ENCODE measurements at places on chromosomes 3 and 15.
A peak's percentile ranks its signal among the peaks of the same experiment; 100 is the strongest.

DNA sequence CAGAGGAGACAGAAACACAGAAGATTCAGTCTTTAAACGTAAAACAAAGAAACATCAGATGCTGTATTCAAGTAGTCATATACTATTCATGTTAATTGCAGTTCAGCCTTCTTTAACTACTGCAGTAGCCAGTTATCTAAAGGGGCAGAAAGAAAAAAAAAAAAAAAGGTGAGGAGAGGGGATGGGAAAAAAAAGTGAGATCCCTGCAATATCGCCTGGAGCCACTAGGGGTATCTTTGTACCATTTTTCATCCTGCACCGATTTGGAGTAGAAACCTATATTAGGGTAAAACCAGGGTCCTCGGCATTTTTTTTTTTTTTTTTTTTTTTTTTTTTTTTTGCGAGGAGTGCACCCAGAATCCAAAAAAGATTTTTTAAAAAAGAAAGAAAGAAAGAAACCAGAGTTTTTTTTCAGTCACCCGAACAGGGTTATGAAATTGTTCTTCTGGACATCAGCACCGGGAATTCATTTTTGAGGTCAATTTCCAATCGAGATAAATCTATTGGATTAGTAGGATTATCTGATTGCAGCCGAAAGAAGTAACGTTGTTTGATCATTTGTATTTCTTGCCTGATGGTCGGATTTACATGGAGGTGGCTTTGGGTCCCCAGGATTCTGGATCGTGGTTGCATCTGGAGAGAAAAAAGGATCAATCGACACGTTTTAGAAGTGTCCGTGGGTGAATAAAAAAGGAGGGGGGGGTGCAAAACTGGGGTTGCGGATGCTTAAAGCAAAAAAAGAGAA lies 186.7 kb downstream of the NLGN1 start:
- no peak for DNase-seq

DNA sequence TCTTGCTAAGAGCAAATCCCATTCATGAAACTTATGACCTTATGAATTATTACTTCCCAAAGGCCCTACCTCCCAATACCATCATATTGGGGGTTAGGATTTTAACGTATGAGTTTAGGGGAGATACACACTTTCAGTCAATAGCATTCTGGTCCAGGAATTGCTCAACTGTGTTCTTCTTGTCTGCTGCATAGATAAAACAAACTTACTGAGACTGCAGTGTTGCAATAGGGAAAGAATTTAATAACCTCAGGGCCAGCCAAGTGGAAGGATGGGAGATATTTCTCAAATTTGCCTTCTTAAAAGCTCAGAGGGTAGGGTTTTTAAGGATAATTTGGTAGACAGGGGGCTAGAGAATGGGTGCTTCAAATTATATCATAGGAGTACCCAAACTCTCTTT lies 625.8 kb downstream of the OTOL1 start:
- DNase-seq = no peak

DNA sequence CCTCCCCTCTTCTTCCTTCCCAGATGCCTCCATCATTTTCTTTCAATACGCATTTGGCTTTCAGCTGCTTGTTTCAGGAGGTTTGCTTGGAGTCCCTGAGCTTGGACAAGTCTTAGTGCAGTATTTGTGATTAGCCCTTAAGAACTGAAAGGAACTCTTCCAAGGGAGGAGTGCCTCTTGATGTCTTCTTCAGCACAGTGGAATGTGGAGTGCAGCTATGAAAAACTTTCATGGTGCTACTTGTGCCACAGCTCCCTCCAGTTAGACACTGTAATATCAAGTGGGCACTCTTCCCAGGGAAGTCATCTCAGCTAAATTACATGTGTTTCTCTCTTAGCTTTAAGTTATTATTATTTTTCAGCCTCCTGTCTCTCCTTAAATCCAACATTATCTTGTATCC lies 173.1 kb downstream of the NECTIN3 start:
- no peak for DNase-seq

DNA sequence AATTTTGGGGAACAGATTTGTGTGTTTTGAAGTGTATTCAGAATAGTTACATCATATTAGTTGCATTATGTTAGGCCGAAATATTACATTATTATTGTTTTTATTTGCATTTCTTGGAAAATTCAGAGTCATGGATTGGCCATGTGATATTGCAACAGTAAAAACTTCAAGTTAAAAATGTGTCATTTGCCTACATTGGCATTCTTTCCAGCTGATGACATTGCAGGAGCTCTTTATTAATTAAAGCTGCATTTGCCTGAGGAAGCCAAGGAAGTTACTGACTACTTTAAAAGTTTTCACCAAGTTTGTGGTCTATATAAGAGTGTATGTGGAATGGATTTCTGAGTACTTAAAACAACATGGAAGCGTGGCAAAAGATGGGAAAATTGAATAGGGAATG lies 726.4 kb upstream of the SGO1 start:
- DNase-seq = no peak

GRCh38 chr3:42443819-42444436 lies 33.5 kb upstream of the LYZL4 start:
- peak; percentile 91 for DNase-seq

GRCh38 chr3:156655819-156656550 lies 18.4 kb upstream of the TIPARP start:
- no peak for DNase-seq

GRCh38 chr3:32937331-32937730 lies 14.1 kb upstream of the CCR4 start:
- no peak for DNase-seq

DNA sequence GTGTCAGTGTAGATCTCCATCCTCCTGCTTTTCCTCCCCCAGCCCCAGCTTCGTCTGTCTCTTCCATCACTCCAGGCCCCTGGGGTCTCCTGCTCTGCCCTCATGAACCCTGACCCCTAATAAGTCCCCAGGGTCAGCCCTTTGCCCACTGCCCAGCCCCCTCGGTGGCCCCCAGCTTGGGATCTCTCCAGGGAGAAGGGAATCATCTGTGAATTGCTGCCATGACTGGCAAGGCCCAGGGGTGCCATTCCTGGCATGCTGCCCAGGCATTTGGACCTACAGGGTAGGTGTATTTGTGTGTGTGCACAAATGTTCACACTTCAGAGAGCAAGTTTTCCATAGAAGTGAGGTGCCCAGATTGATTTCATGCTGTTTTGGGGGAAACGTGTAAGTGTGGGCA lies 5.9 kb upstream of the TBC1D21 start:
- DNase-seq = no peak

DNA sequence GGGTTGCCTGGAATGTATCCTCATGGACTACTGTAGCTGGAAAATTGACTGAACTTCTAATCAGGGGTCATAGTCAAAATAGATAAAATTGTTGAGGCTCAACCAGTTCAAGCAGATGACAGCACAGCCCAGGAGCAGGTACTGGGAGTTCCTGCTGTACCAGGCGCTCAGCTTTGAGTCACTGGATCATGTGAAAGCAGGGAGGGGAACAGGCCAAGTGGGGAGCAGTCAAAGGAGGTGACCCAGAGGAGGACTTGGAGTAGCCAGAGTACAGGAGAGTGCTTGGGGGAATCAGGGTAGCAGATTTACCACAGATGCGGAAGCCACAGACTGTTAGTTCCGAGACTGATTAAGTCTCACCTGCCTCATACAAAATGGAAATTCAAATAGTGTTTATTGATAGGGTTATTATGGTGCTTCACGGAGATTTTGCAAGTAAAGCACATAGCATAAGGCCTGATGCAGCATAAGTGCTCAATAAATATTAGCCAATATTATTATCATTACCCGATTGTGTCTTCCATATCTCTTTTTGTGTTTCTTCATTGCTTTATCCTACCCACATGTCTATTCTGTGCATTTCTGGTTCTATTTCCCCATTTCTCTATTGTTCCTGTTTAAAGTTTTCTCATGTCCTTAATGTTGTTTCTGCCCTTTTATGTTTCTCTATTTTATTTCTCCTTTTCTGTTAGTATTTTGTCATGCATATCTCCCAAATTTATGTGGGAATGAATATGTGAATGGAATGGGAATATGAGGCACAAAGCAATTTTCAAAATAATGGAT lies 369.2 kb upstream of the MCTP2 start:
- DNase-seq = no peak

DNA sequence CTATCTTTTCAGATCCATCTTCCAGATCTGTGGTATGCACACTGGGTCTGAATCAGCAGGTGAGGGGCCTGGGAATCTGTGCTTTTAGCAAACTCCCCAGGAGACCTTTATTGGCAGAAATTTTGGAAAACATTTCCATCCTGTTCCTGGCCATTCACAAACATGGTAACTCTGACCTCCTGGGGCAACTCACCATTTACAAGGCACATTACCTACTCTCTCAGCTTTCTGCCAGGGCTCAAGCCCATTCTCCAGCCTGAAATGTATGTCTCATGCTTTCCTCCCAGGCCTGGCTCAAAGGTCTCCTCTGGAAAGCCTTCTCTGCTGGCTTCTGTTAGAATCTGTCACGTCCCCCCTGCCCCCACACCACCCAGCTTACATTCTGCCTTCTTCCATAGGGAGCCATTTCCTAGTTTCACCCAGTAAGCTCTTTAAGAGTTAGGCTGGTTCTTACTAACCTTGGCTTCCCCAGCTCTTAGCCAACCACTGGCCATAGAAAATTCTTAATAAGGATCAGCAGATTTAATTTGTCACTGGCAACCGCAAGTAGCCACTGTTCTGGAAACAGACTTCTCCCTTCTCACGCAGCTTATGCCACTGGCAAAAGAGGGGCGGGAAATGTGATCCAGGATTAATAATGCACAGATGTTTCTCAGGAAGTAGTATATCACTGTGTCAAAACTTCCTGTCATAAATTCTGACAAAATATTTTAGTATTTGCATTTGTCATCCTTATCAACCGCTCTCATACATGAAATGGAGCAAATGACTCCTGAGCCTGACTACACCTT lies 55.0 kb downstream of the RORA start:
- DNase-seq = no peak

DNA sequence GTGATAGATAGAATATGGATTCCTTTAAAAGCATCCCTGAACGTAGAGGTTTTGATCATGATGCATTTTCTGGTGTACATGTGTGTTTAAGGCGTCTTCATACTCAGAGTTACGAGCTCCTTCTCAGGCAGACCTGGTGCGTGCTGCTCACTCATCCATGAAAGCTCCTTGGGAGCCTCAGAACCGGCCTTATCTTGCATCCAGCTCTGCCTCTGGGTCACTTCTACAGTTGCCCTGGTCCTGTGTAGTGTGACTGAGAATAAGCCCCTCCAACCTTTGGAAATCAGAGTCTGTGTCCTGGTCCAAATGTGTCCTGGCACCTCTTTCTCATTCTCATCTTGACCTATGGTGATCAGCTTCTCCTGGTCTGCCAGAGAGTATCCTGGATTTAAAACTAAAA lies 17.3 kb upstream of the RARRES1 start:
- no peak for DNase-seq

- no peak for DNase-seq
Measured at GRCh38 chr3:71218508-71218907, 365.0 kb downstream of the FOXP1 start.

GRCh38 chr3:117666325-117666724 lies 956.7 kb downstream of the TUSC7 start:
- no peak for DNase-seq

GRCh38 chr15:81023483-81024264 lies 23.0 kb downstream of the TLNRD1 start:
- DNase-seq = peak; percentile 51

- no peak for DNase-seq
Measured at GRCh38 chr3:37701734-37702433, 159.8 kb upstream of the CTDSPL start.

DNA sequence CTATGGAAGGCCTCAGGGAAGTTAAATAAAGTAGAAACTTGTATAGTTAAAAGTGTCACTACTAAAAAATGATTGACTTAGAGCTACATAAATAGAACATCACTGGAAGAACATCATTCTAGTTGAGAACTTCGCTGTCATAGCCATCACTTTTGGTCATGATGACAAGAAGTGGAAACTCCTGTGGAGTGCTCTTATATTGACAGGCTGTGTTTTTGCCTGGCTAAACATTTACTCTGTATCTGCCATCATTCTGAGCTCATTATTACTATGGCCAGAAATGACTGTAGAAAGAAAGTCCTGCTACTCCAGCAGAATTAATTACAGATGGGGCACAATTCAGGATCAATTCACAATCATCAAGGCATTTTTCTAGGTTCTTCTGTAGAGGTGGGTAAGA lies 165.1 kb upstream of the GOLIM4 start:
- no peak for DNase-seq

DNA sequence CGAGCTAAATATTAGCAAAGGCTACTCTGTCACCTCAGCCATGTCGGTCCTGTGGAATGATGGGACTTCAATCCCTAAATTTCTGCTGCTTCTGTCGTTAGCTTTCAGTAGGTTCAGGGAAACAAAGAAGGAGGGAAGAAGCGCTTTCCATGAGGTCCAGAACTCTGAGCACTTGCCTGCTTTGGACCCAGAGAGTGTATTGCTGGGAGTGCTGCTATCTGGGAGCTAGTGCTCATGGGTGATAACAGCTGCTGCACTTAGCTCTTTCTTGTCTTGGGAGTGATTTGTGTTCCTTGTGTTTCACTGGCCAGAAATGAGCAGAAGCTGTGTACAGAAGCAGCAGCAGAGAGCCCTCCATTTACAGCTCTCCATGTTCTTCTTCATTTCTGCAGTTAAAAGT lies 369.8 kb downstream of the DIPK2A start:
- no peak for DNase-seq

GRCh38 chr3:33132019-33132360 lies 18.2 kb downstream of the CRTAP start:
- DNase-seq = no peak

DNA sequence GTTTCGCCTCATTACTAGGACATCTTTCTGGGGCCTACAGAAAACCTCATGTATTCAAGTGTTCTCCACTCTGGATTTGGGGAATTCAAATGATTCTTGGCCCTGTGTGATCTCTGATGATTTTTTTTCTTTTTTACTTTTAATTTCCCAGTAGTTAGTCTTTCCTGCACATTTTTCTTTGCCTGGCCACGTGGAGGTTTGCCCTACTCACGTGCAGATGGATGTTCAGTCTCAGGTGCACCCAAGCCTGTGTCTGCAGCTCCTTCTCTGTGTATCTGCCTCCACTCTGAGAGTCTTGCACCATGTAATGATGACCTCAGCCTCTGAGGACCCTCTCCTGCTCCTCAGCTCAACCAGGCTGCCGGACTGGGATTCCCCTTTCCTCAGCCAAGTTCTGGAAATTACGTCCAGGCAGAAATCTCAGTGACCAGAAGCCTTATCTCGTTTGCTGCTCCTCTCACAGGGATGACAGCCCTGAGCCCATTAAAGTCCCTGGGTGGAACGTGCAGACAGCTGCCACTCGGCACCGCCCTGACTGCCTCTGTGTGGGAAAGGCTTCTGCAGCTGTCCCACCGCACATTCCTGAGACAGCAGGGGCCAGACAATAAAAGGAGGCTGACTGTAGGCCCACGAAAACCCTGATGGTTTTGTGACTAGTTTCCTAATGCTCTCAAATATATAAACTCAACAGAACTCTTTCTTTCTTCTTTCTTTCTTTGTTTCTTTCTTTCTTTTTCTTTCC lies 31.4 kb upstream of the GABRB3 start:
- DNase-seq = no peak

GRCh38 chr3:164612751-164613150 lies 465.5 kb downstream of the SI start:
- no peak for DNase-seq

GRCh38 chr15:39752991-39753390 lies 29.6 kb downstream of the FSIP1 start:
- DNase-seq = no peak

GRCh38 chr3:38115645-38116427 lies 21.1 kb downstream of the ACAA1 start:
- DNase-seq = no peak

Data from stimulated activated CD8-positive, alpha-beta memory T cell treated with anti-CD3 and anti-CD28 coated beads, Interleukin-4, amount 100 ng/mL, for 48 hours (primary cell).